Stimulated activated CD4-positive, alpha-beta T cell treated with anti-CD3 and anti-CD28 coated beads, Interleukin-1b, Interleukin-23, amount 100 ng/mL, for 4 hours (primary cell): ENCODE measurements at places on chromosomes 16 and 17.

- DNase-seq = no peak
Observed at GRCh38 chr17:48927978-48928745, 16.5 kb downstream of the SNF8 start.

DNA sequence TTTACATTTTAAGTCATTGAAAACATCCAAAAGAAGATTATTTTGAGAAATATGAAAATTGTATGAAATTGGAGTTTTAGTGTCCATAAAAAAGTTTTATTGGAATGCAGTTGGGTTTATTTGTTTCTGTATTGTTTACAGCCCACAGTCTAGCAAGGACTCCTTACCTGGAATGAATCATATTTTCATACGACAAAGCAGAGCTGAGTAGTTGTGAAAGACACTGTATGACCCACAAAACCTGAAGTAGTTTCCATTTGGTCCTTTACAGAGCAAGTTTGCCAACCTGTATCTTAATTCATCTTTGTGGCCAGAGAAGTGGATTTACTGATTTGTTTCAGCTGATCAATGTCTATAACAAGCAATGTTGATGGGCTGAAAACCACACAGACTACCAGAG is 10.3 kb downstream of the CCL18 start:
- DNase-seq = no peak

- no peak for DNase-seq
Observed at GRCh38 chr17:20952183-20952582, 90.6 kb downstream of the USP22 start.

DNA sequence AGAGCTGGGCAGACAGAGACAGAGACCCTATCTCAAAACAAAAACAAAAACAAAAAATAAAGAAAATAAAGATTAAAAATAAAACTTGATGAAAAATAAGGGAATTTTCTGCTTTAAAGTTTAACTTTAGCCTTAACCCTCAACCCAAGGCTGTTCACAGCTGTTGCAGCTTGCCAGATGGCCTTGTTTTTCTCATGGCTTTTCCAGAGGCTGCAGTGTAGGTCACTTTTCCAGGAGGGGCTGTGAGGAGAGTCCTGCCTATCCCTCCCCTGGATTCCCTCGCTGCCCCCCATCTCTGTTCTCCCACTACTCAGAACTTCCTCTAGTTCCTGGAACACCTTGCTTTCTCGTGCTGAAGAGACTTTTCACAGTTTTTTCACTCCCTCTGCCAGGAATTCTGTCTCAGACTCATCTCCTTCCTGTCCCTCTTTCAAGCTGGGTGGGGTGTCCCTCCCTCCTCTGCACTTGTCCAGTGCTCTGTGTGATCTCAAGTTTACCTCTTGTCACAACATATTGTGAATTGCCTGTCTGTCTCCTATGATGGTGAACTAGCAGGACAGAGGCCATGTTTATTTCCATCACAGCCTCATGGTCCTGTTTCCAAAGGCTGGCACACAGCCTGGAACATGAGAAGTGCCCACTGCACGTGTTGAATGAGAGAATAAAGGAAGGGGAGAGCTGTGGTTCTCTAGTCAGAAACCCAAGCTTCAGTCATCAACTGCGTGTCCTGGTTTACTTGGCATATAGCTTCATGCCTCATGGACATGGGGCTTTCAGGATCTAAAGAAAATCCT is 69.9 kb upstream of the MSI2 start:
- DNase-seq = no peak

DNA sequence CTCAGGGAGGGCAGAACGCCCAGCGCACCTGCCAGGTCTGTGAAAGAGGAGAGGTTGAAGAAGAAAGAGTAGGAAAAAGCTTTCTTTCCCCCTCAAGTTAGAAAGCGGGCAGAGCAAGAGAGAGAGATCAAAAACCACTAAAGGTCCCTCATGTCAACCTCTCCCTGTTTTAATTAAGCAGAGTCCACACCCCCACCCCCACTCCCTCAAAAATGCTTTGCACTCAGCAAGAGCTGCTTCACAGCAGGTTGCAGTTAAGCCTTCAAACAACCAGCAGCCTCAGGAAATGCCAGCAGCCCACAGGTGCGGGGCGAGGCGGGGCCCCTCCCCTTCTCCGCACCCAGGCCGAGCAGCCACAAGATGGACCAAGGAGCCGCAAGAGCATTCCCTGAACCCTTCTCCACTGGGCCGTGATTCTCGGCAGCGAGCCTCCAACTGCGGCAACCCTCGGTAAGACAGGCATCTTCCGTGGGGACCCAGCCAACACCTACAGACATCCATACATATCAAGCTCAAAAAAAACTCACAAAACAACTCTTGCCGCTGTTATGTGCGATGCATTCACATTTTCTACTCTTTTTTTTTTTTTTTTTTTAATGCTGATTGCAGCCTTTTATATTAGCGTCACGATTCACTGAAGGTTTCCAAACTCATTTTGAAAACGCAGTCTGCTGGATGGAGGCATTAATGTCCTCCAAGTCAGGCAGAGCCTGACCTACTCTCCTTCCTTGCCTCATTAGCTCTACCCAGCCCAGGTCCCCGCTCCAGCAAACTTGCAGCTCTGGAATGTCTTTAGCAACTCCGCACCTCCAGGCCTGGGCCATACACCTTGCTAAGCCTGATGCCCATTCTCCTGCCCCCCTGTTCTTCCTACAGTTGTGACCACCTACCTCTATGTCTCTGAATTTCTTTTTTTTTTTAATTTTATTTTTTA is 66.1 kb downstream of the AXIN2 start:
- no peak for DNase-seq

- no peak for DNase-seq
Observed at GRCh38 chr16:56198006-56198754, 6.9 kb downstream of the GNAO1 start.

- DNase-seq = no peak
Observed at GRCh38 chr16:4780235-4780634, 7.9 kb downstream of the SEPTIN12 start.

GRCh38 chr16:78259873-78260272 is 160.4 kb downstream of the WWOX start:
- DNase-seq = no peak

DNA sequence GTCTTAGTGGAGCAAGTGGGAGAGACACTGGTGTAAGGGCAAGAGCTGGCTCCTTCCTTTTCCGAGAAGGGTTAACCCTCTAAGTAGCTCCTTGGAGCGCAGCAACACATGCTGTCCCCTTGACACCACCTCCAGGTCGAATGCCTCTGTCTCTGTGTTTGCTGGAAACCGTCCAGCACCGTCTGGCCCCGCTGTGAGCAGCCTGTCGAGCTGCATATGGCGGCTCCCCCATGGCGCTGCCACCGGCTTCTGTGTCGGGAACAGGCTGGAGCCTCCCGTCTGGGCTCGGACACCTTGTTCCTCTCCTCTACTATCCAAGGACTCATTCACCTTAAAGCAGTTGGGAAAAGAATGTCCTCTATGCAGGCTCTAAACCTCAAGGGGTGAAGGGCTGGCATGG is 28.9 kb upstream of the WSCD1 start:
- no peak for DNase-seq

GRCh38 chr17:72702136-72702735 is 390.3 kb downstream of the SLC39A11 start:
- DNase-seq = no peak

DNA sequence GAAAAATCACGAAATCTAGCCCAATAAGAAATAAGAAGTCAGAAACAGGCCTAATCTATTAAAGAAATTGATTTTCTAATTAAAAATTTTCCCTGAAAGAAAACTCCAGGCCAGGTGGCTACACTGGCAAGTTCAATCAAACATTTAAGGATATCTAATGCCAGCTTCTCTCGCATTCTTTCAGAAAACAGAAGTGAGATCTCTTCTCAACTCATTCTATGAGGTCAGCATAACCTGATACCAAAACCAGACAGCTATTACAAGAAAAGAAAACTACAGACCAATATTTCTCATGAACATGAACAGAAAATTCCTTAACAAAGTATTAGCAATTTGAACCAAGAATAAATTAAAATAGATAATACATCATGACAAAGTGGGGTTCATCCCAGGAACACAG is 52.4 kb downstream of the AXIN2 start:
- DNase-seq = no peak

GRCh38 chr17:76085731-76086366 is 6.9 kb downstream of the ZACN start:
- no peak for DNase-seq

DNA sequence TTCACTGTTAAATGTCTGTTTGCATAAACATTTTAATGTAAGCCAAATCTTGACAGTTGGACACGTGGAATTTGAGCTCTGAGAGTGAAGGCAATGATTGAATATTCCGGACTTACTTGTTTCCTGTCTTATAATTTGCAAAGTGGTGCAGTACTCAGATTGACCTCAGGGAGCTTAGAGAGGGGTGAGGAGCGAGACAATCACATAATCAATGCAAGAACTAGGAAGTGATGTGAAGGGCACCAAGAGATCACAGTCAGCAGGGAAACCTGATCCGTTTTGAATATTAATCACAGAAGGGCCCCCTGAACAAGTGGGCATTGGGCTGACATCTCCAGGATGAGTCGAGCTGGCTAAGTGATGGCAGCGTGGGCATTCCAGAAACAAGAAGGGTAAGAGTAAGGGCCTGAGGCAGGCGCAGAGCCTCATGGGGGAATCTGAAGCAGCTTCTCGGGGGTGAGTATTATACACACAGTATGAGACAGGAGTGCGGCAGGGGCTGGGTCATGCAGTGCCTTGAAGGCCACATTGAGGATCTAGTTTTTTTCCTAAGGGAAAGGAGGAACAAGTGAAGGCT is 26.1 kb downstream of the TEX2 start:
- DNase-seq = no peak

DNA sequence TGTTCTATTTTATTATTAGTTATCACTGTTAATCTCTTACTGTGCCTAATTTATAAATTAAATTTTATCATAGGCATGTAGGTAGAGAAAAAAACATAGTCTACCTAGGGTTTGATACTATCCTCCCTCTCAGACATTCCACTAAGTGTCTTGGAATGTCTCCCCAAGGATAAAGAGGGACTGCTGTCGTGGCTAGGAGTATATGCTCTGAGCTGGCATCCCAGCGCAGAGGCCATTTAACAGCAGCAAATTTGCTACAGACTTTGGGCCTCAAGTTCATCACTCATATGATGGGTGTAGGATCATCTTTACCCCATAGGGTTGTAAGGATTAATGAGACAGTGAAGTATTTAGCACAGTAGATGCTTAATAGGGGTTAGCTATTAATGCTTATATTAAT is 56.7 kb downstream of the ZFHX3 start:
- DNase-seq = no peak

DNA sequence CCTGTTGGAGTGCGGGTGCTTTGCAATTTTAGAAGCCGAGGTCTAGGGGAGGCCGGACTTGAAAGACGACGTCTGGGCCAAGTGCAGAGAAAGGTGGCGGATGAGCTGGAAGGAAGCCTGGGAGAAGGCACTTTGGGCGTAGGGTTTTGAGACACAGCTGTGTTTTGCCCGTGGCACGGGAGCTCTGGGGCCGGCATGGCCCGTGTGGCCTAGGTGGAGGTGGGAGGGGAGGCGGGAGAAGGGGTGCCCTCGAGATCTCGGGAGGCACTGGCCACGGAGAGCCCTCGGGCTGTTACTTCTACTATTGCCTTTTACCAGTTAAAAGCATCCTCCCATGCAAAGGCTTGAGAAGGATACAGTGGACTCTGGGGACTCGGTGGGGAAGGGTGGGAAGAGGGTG is 161.9 kb downstream of the FOXL1 start:
- no peak for DNase-seq

DNA sequence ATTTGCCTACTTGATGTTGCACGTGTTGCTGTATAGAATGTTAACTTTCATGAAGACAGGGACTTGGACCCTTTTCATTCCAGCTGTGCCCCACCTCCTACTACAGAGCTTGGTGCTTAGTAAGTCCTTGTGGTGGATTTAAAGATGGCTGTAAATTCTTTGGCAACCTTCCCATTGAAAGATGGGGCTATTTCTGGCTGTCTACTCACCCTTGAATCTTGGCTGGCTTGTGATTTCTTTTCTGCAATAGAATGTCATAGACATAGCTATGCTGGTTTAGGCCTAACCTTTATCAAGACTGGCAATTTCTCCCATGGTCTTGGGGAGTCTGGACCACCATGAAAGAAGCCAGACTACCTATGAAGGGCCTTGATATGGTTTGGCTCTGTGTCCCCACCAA is 59.0 kb downstream of the ACSM2A start:
- no peak for DNase-seq

- DNase-seq = no peak
Observed at GRCh38 chr17:57424777-57425188, 168.5 kb downstream of the MSI2 start.

- DNase-seq = no peak
Observed at GRCh38 chr17:45155483-45155882, 6.2 kb upstream of the HEXIM2 start.

GRCh38 chr17:1713160-1713877 is 3.1 kb upstream of the TLCD2 start:
- no peak for DNase-seq

GRCh38 chr16:46801428-46802049 is 29.4 kb downstream of the C16orf87 start:
- DNase-seq = no peak

DNA sequence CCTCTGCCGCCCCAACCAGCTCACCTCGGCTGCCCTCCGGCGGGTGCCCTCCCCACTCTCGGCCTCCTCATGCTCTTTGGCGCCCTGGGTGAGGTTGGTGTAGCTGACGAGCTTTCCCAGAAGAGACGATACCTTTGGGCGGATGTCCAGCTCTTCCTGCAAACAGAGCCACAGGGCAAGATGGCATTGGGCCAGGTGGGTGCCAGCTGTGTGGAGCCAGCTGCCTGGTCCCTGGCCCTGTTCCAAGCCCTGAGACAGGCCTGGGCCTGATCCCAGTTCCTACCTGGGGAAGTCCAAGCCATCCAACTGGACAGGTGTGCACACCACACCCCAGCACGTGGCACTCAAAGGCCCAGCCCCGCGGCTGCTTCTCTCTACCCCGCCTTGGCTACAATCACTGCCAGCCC is 6.9 kb downstream of the SLC12A4 start:
- no peak for DNase-seq

DNA sequence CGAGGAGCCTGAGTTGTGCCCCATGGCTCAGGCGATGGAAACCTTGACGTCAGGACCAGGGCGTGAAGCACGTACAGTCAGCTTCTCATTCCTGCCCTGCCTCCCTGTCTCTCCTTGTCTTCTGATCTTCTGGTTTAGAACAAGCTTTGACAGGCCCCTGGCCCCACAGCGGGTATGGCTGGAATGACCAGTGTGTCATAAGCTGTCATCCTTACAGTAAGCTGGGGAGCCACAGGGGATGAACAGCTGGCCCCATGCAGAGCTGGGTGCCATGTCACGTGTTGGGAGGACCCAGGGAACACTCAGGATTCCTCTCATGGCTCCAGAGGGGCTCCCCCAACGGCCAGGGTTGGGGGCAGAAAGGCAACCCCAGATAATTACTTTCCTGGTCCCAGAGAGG is 157.6 kb upstream of the PLCG2 start:
- DNase-seq = no peak

- no peak for DNase-seq
Observed at GRCh38 chr16:6600167-6600566, 732.5 kb upstream of the RBFOX1 start.

GRCh38 chr16:86100205-86101136 is 201.5 kb downstream of the IRF8 start:
- no peak for DNase-seq

- no peak for DNase-seq
Observed at GRCh38 chr16:8571061-8571596, 19.2 kb downstream of the TMEM114 start.
